ENCODE measurements at places on chromosomes 3 and 15.

- no peak for DNase-seq
Measured at GRCh38 chr3:55584716-55585368, 97.7 kb upstream of the WNT5A start.

DNA sequence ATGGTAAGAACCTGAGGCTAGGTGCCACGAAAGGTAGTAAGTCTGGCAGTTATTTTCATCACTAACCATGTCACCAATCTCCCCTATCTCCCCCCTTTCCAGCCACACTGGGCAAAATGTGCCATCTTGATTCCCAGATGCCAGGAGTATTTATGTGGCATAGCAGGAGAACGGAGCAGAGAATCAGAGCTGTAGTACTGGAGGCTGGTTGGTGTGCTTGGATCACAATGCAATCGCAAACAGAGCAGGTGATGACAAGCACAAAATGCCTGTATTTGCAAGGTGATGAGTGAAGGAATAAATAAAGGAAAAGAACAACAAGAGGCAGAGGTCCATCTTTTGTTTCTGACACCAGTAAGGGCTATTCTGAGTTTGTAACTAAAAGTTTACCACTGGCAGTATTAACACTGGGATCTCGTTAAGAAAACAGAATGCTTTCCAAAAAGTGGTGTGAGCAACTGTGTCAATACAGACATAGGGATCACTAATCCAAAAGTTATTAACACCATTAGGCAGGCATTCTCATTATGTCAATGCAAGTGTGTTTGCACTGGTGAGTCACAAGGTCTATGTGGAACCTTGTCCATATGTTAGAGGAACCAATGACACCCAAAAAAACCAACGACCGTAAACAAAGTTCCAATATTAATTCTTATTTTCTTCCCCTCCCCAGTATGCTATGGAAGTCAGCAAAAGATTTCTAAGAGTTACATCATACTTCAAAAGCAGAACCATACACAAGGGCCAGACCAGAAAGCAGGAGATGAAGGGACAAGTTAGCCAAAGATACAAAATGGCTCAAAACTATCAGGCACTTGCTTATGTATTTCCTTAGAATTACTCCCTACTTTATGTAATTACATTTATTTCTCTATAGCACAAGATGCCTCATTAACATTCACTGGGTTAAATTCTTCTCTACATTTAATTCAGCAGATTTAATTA is 556.6 kb downstream of the FOXP1 start:
- DNase-seq, result no peak

- no peak for DNase-seq
Measured at GRCh38 chr15:44385344-44385942, 42.0 kb upstream of the CTDSPL2 start.

DNA sequence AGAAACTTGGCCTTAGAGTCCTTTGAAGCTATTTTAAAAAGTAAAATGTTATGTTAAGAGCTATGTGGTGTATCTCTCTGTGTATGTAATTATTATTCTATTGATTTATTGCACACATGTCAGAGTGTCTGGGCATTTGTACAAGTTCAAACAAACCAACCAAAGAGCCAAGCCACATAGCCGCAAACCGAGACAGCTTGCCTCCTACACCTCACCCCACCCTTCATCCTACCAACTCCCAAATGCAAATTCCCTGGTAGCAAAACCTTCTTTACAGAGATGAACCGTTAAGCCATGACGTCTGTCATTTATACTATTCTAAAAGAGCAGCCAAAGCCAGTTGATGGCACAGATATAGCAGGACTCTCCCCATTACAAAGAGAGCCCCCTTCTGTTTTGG is 332.3 kb downstream of the ERC2 start:
- no peak for DNase-seq

DNA sequence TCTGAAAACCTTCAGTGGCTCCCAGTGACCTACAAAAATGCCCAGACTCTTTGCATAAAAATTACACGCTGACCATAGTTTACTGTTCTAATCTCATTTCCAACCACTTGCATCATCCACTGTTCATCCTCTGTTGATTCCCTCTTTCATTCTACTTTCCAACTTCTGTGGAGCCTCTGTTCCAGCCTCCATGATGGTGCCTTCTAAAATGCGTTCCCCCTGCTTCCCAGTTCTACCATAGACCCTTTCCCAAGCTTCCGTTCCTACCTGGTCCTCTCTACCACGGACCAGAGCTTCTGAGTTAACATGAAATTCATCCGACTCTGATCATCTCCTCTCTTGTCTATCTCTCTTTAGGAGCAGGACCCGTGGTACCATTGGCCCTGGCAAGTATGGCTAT is 127.0 kb downstream of the THSD4 start:
- no peak for DNase-seq

DNA sequence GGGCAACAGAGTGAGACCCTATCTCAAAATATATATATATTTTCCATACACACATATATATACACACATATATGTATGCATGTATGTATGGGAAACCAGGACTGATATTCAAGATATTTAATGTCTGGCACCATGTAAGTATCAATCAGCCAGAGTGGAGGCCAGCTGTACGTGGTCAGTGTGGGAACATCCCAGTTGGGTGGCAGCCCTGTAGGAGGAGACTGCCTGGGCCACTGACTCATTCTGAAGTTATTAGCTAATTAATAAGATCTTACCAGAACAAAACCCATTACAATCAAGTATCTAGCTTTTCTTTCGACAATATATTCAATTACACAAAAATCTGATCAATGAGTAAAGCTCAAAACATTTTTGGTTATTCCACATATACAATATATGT is 85.1 kb upstream of the OCA2 start:
- DNase-seq, result no peak

DNA sequence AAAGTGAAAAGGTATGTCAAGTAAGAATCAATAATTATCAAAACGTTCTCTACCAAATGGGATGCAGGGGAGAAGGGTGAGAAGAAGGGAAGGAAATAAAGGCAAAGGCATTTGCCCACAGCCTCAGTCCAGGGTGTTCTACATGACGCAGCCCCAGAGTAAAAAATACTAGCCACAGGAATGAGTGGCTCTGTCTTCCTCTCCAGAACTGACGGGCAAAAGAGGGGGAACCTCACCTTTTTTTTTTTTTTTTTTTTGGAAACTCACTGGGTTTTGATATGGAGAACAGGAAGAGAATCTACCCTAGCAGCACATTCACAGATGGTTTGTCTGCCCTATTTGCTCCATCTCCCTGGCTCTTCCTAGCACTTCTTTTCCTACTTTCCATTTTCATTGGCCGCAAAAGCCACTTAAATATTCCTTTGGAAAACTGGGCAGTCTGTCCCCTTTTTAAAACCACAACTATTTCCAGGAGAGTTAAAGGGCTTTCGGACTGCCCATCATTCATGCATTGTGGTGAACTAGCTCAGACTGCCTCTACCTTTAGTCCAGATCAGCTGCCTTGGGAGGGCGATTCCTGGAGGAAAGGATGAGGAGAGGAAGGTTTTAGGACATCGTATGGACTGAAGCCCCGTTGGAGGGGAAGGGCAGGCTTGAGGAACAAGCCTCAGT is 28.2 kb downstream of the B3GNT5 start:
- DNase-seq, result no peak

- DNase-seq, result peak; percentile 53
Measured at GRCh38 chr3:36362216-36362615, 18.1 kb upstream of the STAC start.

- DNase-seq, result peak; percentile 90
Measured at GRCh38 chr3:100047455-100048141, 66.7 kb downstream of the FILIP1L start.

DNA sequence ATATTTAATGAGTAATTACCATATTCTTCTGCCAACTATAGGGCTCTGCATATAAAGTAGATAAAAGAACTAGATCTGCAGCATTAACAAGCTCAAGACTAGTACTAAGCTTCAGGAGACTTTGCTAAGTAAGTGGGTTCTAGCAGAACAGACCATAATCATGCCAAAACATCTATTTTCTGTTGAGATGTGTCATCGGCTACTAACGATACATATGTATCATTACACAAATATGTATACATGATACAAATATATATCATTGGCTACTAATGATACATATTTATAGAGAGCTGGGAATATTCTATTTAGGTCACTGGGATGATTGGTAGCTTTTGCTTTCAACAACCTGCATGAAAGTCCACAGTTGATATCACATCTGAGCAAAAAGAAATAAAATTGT is 185.8 kb upstream of the DCBLD2 start:
- DNase-seq, result no peak

- DNase-seq, result no peak
Measured at GRCh38 chr15:66761726-66762595, 59.9 kb downstream of the SMAD6 start.

DNA sequence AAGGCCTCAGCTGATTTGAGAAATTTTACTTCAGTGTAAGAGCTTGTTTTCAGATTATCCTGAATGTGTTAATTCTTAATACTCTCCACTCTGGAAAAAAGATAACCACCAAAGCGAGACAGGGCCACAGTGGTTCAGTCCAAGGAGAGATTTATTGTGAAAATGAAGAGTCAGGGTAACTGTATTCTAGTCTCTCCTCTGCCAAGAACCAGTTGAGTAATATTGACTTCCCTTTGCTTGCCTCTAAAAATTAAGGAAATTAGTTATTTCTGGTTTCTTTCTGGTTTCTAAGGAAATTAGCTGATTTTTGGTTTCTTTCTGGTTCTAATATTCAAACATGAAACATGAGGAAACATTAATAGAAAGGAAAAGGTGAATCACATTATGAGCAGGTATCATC is 34.9 kb downstream of the PPP1R2 start:
- DNase-seq, result no peak

GRCh38 chr15:28881170-28881569 is 4.6 kb upstream of the APBA2 start:
- DNase-seq, result no peak

- DNase-seq, result no peak
Measured at GRCh38 chr15:34795267-34796081, at the start of gene ACTC1. Gene ACTC1 (minus strand): TSS chr15:34795549. CDS start chr15:34794808, 741 bp downstream.
